Activated CD8-positive, alpha-beta memory T cell treated with anti-CD3 and anti-CD28 coated beads for 24 hours (primary cell): ENCODE measurements at places on chromosomes 2 and 18.

GRCh38 chr18:41992066-41992465 lies 37.0 kb downstream of the PIK3C3 start:
- DNase-seq: no peak

DNA sequence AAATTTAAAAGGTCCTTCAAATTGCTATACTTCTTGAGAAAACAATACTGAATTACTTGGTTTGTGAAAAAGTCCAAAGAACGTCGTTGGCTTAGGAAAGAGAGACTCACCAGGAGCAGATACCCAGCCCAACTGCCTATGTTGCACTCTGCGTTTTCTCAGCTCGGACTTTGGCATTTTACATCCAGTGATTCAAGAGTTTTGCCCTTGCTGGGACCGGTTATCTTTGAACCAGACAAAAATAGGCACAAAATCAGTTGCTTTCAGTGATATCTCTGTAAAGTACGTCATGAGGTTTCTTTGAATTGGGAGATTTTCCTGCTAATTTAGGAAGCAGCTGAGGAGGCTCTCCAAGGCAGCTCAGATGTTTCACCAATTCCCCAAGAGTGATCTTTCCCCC lies 29.3 kb downstream of the FHOD3 start:
- no peak for DNase-seq

DNA sequence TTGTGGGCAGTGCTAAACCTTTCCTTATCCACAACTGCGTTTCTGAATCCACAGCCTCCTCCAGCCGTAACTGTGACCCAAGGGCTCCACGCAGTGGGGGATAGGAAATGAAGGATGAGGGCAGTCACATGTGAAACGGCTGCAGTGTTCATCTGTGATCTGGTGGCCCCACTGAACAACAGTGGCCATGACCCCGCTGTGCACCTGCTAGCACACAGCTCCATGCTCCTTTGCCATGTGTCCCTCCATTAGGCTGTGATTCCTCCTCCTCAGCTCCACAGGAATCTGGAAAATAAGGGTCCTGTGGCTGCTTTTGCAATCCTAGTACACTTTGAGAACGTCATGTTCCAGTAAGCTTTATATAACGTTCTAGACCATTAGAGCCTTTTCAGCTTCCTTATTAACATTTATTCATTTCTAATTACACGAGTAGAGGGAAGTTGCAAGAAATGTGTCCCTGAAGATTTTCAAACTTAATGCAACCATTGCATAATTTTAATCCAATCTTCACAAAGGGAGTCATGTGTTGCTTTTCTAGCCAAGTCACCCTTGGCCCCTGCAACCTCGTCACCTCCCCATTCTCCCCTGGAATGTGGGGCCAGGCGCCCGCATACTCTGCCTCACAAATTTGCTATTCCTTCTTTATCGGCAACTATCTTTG lies 7.1 kb upstream of the NAPG start:
- DNase-seq: no peak

GRCh38 chr2:201759567-201759966 lies 21.2 kb downstream of the ALS2 start:
- no peak for DNase-seq

DNA sequence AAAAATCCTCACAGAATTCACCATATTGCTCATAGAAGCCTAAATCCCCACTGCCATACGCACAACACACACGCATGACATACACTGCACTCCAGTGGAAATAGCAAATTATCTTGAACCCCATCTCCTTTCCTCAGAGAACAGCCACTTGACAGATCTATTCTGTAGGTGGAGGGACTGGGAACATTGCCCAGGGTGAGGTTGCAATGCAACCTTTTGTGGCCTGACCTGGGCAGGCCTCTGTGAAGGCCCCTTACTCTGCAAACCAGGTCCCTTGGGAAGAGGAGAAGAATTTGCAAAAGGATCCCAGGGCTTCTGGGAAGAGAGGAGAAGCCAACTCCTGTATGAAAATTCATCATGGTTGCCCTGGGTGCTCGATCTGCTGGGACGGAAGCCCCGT lies 51.9 kb downstream of the SDC1 start:
- DNase-seq: no peak

DNA sequence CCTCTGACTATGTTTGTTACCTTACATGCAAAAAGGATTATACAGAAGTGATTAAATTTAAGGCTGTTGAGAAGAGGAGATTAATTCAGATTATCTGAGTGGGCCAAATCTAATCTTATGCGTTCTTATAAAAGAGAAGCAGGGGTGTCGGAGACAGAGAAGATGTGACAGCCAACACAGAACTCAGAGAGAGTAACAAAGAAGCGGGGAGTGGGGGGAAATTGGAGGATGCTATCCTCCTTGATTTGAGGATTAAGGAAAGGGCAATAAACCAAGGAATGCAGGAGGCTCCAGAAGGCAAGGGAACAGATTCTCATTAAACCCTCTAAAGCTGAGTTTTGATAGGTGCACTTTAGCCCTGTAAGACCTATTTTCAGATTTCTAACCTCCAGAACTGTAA lies 291.3 kb upstream of the REG3G start:
- DNase-seq: no peak

- DNase-seq: no peak
Measured at GRCh38 chr18:32958746-32959145, 185.9 kb upstream of the KLHL14 start.

- DNase-seq: peak; percentile 93
Measured at GRCh38 chr2:70964596-70965386, 13.6 kb upstream of the ANKRD53 start.

GRCh38 chr2:105647731-105648130 lies 97.0 kb upstream of the NCK2 start:
- no peak for DNase-seq
